ENCODE measurements at places on chromosomes 16 and 17.

GRCh38 chr17:13209081-13209480, 191.3 kb upstream of the ELAC2 start:
- DNase-seq, result no peak

- no peak for DNase-seq
These were observed 4.7 kb downstream of the DNAH17 start for GRCh38 chr17:78572239-78573205.

DNA sequence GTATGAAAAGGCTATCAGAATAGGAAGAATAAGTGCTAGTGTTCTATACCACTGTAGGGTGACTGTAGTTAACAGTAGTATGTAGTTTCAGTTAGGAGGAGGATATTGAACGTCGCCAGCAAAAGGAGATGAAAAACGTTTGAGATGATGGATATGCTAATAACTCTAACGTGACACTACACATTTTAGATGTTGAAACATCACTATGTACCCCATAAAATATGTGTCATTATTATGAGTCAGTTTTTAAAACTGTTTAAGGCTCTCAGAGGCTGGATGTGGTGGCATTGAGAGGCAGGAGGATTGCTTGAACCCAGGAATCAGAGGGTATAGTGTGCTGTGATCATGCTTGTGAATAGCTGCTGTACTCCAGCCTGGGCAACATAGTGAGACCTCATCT, 31.8 kb downstream of the UBN1 start:
- DNase-seq, result no peak

GRCh38 chr17:51653878-51654277, 393.5 kb downstream of the UTP18 start:
- no peak for DNase-seq

DNA sequence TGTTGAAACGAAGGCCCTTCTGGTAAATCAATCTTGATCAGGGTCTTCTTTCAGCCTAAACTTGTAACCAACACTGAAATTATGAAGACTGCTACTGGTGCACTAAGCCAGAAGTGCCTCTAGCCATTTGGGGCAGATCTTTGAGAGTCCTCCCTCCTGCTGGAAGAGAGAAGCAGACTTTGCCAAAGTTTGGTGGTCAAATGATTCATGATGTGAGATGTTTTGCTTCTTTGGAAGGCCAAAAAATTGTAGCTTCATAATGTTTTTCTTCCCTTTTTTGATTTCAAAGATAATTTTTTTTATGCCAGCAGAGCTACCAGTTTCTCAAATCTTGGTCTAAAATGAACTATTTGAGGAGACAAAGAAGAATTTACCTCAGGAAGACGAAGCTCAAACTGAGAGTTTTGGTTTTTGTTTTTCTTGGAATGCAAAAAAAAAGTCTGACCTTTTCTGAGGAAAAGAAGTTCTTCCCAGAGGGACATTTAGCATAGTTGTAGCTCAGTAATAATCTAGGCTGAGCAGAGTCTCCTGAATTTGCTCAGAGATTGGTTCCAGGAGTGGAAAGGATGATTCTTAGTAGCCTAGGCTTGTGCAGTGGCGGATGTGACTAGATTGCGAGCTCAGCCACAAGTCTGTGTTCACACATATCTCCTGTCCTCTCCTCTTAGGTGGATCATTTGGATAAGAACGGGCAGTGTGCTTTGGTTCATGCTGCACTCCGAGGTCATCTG, 50.9 kb downstream of the CYB561 start:
- DNase-seq, result no peak

GRCh38 chr17:21245639-21246084, 7.5 kb downstream of the NATD1 start:
- no peak for DNase-seq

- no peak for DNase-seq
These were observed 5.8 kb upstream of the CCDC182 start for GRCh38 chr17:57750895-57751294.

- no peak for DNase-seq
These were observed 74.1 kb downstream of the MYH11 start for GRCh38 chr16:15782573-15783365.

DNA sequence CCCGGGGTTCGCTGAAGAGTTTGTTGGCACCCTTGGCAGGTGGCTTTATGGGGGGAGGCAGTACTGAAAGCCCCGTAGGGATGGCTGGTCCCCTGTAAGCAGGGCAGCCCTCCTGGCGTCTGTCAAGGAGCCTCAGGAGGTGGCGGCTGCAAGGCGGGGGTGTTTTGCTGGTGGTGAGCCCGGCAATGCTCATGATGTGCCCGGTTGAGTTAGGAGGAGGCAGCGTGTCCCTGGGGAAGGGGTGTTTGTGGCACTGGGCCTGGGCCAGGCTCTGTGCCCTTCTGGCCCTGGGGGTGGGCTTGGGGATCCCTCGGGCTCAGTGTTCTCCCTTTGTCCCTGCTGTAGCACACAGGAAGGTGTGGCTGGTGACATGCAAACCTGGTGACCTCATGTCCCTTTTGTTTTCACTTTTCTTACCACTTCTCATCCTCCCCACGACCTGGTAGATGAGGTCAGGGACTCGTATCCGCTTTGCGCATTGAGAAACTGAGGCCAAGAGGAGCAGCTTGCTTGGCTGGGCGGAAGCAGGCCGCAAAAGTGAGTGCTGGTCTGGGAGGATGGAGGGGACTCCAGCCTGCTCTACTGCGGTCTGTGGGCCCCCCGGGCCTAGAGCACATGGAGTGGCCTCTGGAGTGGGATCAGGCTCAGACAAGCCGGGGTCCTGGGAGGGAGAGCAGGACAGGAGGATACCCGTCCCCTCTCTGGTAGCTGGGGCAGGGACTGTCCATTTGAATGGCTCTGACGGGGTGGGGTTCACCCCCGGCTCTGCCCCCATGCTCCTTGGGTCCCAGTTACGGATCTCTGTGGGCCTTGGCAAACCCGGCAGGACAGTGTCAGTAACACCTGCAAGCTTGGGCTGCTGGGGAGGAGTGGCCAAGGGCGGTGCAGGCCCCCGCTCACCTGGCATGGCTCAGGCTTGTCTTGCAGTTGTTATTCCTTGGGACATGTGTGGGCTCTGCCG, 2.2 kb downstream of the SNN start:
- DNase-seq, result no peak

DNA sequence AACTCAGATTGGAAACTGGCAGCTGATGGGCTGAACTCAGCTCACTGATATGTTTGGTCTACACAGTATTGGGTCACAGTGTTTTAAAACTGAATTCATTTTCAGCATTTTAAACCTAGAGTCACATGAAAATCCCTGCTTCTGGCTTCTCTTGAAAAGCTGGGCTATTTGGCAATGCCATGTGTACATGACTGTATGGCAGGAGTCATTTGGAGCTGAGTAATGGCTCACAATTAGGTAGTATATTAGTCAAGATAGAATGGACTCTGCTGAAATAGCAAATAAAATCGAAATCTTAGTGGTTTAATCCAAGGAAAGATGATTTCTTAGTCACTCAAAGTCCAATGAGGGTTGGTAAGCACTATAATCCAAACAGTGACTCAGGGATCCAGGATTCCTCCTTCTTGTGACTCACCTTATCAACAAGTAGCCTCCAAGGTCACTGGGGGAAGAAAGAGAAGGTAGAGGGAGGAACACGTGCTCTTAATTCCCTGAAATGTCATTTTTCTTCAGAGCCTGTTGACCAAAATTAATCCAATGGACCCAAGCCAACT, 13.9 kb upstream of the PMP22 start:
- DNase-seq, result no peak

GRCh38 chr17:56939869-56940484, 20.9 kb downstream of the COIL start:
- no peak for DNase-seq

DNA sequence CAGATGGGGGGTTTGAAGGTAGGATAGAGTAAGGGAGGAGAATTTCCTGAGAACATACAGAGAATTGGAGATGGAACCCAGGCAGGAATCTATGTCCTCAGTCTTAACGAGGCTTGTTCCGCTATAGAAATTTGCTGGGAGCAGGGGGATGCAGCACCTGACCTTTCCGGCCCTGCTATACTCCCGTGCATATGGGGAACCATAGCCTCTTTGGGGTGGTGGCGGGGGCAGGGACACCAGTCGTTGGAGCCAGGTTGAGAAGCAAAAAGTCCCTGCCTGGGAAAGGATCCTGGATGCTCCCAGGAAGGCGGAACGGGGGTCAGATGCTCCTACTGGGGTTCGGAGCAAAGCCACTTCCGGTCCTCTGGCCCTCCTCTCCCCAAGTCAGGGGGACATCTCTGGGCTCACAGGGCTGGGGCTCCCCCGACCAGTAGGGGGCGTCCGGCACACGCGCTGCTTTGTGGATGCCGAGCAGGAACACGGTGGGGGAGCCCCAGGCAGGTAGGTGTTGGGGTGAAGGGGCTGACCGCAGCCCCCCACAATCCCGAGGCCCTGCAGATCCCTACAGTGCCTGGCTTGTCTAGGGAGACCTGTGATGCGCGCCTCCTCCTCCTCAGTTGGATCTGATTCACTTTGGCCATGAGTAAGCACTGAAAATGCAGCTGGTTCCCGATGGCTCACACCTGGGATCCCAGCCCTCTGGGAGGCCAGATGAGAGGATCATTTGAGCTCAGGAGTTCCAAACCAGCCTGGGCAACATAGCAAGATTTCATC, 15.5 kb upstream of the TFAP4 start:
- peak; percentile 77 for DNase-seq

DNA sequence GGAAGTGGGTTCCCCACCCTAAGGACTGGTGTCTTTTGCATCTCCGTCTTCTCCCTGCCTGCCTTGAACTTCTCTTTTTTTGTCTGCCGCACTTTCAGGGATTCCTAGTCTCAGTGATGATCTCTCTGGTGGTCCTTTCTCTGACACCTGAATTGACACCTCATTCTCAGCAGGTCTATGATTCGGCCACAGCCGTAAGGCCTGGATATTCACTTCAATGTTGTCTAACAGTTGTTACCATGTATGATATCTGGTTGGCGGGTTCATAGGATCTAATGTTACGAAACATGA, 25.1 kb upstream of the SLC47A1 start:
- DNase-seq, result no peak

DNA sequence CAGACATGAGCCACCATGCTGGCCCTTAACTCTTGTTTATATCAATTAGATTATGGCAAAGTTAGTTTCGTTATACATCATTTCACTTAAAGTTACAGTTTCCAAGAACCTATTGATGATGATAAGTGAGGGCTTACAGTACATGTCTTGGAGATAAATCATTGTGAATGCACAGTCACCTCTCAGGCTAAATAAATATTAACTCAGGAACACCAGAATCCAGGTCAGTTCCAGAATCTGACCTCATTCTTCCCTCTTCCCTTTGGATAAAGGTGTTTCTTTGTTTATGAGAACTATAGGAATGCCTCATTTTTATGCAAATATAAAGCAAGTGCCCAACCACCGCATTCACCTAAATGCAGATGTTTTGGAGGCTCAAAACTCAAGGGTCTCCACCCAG, 48.4 kb upstream of the CRYM start:
- no peak for DNase-seq

GRCh38 chr17:29042026-29042678, 789 bp upstream of the PIPOX start:
- DNase-seq, result no peak

GRCh38 chr16:67530013-67530939, 1.6 kb downstream of the RIPOR1 start:
- no peak for DNase-seq

- no peak for DNase-seq
These were observed 34.8 kb downstream of the TIMM22 start for GRCh38 chr17:1031711-1032110.

GRCh38 chr17:78238823-78239488, 7.5 kb downstream of the TMEM235 start:
- DNase-seq, result no peak

- no peak for DNase-seq
These were observed 122.6 kb upstream of the MED13 start for GRCh38 chr17:62187681-62188080.

DNA sequence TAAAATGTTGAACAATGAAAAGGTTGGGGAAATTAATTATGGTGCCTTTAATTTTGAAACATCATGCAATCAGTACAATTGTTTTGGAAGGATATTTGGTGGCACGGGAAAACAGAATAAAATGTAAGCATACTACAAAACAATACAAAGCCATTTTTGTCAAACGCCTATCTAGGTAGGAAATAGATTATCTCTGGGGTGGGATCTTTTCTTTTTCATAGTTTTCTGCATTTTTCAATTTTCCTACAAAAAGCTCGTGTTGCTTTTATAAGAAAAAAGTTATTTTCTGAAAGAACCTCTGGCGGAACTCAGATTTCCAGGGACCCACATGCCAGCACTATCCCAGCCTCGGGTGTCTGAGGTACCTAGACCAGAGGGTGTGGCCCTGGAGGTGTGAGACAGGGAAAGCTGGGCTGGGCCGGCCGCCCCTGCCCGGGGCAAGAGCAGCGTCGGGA, 961 bp upstream of the MAP3K3 start:
- no peak for DNase-seq

DNA sequence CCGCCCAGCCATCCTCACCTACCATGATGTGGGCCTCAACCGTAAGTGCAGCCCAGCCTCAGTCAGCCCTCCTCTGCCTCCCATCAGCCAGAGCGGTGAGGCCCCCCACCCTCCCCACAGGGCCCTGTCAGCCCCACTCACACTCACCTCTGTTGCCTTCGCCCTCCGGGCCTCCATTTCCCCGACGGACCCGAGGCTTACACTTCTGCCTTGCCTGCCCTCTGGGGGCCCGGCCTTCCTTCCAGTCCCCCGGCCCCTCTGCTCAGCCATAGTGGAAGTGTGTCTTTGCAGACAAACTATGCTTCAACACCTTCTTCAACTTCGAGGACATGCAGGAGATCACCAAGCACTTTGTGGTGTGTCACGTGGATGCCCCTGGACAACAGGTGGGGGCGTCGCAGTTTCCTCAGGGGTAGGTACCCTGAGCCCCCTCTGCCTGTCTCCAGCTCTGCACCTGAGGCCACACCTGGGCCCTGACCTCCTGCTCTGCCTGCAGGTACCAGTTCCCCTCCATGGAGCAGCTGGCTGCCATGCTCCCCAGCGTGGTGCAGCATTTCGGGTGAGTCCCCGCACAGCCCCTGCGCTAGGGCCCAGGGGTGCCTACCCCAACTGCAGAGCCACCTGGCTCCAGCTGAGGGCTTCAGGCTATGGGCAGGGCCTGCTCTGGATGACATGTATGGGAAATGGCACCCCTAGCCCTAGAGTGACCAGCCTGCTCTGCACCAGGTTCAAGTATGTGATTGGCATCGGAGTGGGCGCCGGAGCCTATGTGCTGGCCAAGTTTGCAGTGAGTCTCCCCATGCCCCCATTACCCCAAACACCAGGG, 4.1 kb downstream of the NDRG4 start:
- no peak for DNase-seq
